ENCODE measurements at places on chromosomes 5 and 9.

DNA sequence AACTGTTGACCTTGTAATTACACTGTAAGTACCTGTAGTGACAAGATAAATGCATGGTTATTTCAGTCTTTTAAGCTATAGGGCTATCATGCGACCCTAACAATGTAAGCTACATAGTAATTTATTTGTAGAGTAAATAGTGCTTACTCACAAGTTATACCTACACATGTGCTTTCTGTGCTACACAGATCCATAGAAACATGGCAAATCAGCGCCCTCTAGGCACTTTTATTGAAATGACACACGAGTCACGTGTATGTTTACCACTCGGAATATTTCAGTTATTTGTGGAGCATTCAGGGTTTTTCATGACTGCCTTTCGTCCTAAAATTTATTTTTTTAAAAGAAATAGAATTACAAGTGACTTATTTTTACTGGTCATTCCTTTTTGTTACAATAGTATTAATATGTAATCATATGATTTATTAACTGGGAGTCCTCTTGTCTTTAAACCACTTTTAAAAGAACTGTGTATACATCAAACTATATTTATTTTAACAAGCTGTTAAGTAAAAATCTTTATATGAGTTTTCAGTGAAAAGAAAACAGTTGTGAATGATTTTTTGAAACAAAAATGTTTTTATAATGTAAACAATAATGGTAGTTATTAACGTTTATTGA is 1242.3 kb upstream of the WWC1 start:
- DNase-seq: no peak

- DNase-seq: no peak
Measured at GRCh38 chr9:17090041-17090440, 44.8 kb upstream of the CNTLN start.

GRCh38 chr9:123620239-123620638 is 264.2 kb downstream of the CRB2 start:
- no peak for DNase-seq

- no peak for DNase-seq
Measured at GRCh38 chr5:138980441-138980840, 105.3 kb upstream of the LRRTM2 start.

- DNase-seq: no peak
Measured at GRCh38 chr9:112809906-112810305, 59.3 kb downstream of the SNX30 start.

DNA sequence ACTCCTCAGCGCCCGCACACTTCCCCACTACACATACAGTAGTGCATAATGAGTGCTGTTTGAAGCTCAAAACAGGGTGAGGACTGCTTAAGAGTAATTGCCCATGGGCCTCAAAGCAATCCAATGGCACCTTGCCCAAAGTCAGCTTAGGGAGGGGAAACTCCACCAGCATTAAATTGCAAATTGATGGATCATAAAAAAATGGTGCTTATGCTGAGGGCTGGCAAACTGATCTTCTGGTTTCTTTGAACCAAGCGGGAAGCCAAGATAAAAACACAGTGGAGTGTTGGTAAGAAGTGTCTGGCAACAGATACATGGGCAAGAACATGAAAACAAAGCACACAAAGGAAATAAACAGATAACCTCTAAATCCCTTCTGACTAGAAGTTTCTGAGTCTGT is 28.0 kb downstream of the TLE1 start:
- no peak for DNase-seq

- DNase-seq: no peak
Measured at GRCh38 chr9:33687779-33688178, 107.6 kb upstream of the PRSS3 start.

GRCh38 chr9:107648153-107648715 is 158.7 kb upstream of the KLF4 start:
- DNase-seq: no peak
